ENCODE measurements at places on chromosomes 16 and 17.

- no peak for DNase-seq
These were observed 52.0 kb downstream of the RNF213 start for GRCh38 chr17:80312621-80313135.

DNA sequence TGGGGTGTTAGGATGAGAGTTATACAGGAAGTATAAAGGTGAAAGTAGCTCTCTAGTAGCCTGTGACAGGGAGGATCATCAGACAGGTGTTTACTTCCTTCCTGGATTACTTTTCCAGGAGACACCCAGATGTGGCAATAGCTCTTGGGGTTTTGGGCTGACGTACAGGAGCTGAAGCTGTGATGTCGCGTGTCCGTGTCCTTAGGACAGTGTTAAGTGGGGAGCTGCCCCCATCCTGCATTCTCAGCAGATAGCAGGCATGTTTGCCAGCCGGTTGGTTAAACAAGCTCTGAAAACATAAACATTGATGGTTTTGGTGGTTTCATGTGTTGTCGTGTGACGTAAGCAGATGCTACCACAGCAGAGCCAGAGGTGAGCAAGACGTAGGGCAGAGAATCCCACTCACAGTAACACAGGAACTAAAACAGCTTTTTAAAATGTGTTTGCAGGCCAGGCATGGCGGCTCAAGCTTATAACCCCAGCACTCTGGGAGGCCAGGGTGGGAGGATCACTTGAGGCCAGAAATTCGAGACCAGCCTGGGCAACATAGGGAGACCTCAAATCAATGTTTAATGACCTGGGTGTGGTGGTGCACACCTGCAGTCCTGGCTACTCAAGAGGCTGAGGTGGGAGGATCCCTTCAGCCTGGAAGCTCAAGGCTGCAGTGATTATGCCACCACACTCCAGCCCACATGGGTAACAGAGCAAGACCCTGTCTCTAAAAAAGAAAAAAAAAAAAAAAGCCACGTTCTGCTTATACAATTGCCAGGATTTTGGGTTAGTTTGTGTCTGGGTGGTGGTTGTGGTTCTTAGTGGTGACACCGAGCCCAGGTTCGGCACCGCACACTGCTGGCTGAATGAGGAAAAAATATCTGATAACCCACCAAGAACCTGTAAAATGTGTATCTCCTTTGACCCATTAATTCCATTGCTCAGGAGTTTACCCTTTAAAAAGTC, 18.2 kb upstream of the IL17C start:
- no peak for DNase-seq

DNA sequence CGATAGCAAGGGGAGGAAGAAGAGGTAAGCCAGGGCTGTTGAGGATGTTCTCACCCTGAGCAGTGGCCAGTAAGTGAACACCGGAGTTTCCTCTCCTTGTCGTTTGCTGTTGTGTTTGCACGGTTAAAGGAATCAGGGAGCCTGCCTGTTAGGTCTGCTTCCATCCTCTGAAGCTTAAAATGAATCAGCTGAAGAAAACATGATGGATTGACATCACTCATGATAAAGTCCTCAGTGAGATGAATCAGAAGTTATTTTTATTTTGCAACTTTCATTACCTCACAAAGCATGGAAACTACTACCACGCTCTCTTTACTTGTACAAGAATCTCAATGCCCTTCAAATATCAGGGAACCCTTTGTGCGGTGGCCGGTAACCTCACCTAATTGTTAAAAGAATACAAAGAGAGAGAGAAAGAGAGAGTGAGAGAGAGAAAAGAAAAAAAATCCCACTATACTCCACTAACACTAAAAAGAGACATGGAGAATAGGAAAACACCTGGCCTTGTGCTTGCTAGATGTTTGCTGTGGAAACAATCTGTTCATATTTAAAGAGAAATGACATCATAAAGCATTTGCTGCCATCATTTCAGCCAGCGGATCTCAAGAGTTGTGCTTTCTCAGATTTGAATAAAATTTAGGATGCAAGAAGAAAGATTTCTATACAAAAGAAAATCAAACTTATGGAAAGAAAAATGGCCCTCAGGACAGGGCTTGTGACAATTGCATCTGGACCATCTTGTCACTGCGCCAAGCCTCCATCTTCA, 441.6 kb upstream of the SALL1 start:
- DNase-seq: no peak

DNA sequence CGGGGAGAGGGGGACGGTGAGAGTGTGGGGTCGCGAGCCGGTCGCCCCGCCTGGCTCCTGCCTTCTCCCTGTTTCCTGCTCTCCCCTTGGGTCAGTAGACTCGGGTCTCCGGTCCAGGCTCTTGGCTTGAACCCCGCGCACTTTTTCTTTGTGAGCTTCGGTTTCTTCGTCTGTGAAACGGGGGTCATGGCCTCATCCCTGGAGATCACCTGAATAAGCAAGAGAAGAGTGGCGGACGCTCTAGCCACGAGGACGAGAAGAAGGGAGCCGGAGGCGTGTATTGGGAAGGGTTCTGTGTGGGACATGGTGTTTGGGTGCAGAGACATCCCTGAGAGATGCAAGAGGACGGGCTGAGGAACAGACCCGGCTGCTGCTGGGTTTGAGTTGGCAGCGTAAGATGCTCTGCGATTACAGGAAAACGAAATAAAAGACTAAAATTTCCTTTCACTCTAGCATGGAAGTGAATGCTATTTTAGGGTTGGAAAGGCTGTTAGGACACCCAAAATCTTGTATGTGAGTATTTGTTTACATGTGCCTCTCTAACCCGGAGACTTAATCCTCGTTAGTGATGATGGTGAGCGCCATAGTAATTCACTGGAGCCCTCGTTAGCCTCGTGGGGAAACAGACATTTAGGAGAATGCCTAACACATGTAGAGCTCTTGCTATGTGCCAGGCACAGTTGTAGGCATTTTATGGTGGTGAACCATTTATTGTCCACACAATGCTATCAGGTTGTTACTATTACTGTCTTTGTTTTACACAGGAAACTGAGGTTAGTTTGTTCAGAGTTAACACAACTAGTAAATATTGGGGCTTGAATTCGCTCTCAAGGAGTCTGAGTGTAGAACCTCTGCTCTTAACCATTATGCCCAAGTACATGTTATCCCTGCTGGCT, 646 bp downstream of the KIF22 start:
- no peak for DNase-seq

DNA sequence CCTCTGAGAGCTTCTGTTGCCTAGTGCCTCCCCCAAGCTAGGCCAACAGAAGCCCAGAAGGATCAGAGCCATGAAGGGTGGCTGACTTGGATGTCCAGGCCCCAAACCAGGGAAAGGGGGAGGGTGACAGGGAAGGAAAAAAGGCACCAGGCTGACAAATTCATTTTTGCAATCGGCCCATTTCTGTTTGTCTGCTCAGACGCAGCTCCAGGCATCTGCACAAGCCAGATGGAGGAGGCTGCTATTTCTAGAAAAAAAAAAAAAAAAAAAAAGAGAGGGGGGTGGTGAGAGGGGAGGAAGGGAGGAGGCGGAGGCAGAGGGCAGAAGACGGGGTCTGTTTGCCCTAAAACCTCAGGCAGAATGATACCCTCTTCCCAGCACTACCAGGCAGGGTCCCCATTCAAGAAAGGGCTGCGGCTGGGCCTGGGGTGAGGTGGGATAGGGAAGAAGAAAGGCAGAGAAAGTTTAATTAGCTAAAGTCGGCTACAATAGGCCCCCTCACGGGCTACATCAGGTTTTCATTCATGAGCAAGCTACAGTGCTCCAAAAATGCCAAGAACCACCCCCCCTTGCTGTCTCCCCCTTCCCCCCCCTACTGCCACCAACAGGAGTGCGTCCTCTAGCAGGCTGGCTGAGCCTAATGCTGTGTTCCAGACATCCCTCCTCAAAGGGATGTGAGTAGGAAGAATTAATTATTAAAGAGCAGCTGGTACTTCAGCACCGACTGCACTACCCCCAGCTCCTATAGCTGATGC, 2.4 kb downstream of the HDAC5 start:
- DNase-seq: no peak

- DNase-seq: peak; percentile 12
These were observed 112.1 kb downstream of the UTP18 start for GRCh38 chr17:51372345-51373004.

GRCh38 chr17:5128905-5129535, 13.2 kb downstream of the USP6 start:
- DNase-seq: no peak

- DNase-seq: no peak
These were observed 43.5 kb downstream of the AP2B1 start for GRCh38 chr17:35630530-35631148.

GRCh38 chr16:47375423-47375822, 85.4 kb downstream of the ITFG1 start:
- DNase-seq: no peak

DNA sequence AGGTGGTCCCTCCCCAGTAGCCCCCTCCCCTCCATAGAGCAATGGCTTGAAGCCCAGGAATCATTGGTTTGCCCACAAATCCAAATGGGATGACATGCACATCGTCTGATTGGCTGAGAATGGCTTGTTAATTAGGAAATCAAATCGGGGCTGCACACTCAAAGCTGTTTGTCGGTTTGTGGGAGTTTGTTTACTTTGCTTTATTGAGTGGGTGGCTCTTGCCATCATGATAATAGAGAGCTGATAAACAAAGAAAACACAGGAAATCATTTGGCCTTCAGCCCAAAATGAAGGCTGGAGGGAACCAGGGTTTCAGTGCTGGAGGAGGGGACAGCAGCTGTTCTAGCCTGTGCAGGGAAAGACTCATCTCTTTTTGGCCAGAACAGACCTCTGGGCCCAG, 316.3 kb downstream of the CBLN1 start:
- DNase-seq: no peak

GRCh38 chr16:23286131-23286532, 16.0 kb upstream of the SCNN1B start:
- DNase-seq: no peak

- no peak for DNase-seq
These were observed 18.7 kb downstream of the RAB40B start for GRCh38 chr17:82679586-82680465.

GRCh38 chr16:31052114-31052513, 18.8 kb downstream of the STX4 start:
- DNase-seq: no peak

DNA sequence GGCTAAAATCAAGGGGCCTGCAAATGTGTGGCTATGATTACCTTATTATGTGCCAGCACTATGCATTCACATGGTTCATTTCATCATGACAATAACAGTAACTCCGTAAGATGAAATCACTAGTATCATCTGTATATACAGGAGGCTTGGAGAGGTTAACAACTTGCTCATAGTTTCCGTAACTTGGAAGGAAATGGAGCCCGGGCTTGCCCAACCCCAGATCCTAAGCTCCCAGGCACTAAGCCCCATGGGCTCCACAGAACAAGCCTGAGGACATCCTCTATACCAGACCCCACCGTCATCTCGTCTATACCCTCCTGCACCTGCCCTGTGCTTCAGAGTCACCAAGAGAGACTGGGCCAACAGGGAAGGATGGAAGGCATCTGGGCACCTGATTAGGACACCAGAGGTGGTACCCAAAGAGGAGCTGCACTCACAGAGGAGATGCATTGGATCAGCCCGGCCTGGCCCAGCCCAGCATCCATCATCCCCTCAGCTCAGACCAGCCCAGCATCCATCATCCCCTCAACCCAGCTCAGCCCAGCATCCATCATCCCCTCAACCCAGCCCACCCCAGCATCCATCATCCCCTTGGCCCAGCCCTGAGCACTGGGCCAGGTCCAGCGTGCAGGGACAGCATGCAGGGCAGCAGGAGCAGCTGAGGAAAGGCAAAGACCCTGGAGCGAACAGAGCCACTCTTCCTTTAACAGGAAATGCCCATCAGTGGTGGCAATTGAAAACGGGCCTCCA, 28.5 kb downstream of the NSMCE1 start:
- DNase-seq: no peak

- DNase-seq: no peak
These were observed 194.5 kb upstream of the CDH13 start for GRCh38 chr16:82432261-82432660.

DNA sequence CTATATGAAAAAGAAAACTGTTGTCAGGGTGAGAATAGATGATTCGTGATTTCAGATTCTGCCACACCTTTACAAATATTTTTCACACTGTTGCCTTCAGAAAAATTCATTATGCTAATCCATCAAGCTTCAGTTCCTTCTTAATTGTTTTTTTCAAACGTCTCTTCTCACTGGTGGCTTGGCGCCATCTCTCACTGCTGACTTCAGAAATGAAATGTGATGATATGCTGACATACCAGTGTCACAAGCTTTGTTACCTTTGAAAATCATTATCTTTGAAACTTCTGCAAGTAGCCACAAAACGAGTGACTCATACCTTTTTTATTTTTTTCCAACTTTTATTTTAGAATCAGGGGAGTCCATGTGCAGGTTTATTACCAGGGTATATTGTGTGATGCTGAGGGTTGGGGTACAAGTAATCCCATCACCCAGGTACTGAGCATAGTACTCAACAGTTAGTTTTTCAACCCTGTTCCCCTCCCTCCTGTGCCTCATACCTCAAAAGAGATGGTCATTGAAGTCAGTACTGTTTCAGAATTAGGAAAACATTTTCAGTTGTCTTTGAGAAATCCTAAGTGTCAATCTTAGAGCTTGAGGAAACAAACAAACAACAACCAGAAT, 14.0 kb upstream of the KRT222 start:
- DNase-seq: no peak

DNA sequence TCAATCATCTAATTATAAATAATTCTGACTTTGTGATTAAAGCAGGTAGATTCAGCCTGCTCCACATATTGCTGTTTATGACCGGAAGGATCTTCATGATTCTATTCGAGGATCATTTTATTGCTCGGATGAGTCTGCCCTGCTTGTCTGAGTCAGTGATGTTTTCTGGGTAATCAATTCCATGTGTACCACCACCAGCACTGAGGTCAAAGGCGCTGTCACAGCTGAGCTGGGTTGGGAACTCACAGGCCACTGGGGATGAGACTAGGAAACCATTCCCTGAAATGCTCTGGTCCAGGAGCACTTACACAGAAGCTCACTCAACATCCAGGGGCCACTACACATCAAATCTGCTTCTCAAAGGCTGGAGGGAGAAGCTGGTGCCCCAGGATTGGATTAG, 30.4 kb upstream of the ERN1 start:
- no peak for DNase-seq

DNA sequence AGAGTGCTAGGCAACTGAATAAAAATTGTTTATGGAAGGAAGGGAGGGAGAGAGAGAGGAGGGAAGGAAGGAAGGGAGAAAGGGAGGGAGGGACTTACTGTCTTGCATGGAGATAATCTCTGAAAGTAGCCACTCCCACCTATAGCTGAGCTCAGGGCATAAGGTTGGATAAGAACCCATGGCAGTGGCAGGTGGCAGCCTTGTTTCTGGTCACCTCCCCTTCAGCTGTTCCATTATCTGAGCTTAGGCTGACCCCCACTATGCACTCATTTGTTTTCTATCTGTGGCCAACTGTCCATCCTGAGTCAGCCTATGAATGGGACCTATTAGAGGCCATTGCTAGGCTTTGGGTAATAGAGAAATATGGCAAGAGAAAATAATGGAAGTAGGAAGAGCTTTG, 25.3 kb upstream of the MTMR4 start:
- no peak for DNase-seq

DNA sequence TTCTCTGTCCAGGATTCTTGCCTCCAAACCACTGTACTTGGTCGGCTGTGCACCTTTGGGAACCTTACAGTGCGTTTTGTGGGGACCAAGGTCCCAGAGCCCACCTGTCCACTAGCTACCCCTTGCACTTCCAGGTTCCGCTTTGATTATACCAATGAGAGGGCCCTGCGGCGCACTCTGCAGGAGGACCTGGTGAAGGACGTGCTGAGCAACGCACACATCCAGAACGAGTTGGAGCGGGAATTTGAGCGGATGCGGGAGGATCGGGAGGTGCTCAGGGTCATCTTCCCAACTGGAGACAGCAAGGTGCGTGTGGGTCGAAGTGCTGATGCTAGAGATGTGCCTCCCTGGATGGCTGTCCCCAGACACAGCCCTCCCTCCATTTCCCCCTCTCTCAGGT, 18.8 kb downstream of the POLR2A start:
- DNase-seq: no peak

All from stimulated activated CD4-positive, alpha-beta T cell treated with anti-CD3 and anti-CD28 coated beads, Interleukin-12 subunit alpha, Interleukin-12 subunit beta, amount 100 ng/mL, for 48 hours (primary cell).